Hair follicle dermal papilla cell (primary cell): ENCODE measurements at places on chromosomes 7 and 10. TPM values are rescaled to one million over a fixed set of nuclear protein-coding genes. Genes with fewer than 3 reads are reported as not detected.

GNG11 gene
- total RNA-seq: 19.0 and 21.4 TPM in 2 replicates

DGKI gene
- 2.3 and 3.5 TPM in 2 replicates for total RNA-seq

NKX2-3 gene
- not detected in 2 replicates for total RNA-seq

NKX1-2 gene
- 0.16 TPM in 1 of 2 replicates, not detected in the other for total RNA-seq

LRMDA gene
- total RNA-seq: 1.5 and 2.9 TPM in 2 replicates

PPP1R3C gene
- total RNA-seq: 75.5 and 139 TPM in 2 replicates
